RKO (cell line): ENCODE measurements at places on chromosomes 12 and 14.

- DNase-seq: no peak
These were observed 36.8 kb upstream of the NINJ2 start for GRCh38 chr12:700016-700415.

DNA sequence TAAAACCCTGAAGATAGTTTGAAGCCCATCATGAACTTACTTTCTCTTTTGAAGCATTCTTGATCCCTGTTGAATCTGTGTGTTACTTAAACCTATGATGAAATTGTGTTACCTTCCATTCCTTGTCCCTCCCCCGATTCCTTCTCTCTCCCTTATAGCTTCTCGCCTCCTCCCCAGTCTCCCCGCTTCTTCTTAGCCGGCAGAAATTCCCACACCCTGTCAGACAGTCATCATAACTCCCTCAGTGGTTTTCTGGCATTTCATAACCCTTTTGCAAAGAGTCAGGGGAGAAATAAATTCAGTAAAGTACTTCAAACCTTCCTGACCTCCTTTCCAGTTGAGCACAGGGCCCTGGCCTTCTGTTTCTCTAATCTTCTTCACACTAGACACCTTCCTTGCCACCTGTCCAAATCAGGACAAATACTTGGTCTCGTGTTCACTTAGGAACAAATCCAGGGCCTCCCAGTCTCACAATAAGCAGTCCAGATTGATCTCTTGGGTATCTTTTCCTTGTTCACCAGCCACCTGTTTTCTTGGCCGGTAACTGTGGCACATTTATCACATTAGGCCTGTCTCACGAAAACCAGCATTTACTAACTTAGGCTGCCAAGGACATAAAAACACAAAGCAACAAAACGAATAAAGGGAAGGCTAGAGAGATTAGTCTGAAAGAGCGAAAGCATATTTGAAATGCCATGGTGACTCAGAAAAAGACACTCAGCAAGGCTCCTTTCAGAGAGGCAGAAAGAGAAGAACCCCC lies 355.9 kb downstream of the TMTC2 start:
- DNase-seq: no peak

- DNase-seq: no peak
These were observed 19.5 kb upstream of the GAS2L3 start for GRCh38 chr12:100553936-100554335.

DNA sequence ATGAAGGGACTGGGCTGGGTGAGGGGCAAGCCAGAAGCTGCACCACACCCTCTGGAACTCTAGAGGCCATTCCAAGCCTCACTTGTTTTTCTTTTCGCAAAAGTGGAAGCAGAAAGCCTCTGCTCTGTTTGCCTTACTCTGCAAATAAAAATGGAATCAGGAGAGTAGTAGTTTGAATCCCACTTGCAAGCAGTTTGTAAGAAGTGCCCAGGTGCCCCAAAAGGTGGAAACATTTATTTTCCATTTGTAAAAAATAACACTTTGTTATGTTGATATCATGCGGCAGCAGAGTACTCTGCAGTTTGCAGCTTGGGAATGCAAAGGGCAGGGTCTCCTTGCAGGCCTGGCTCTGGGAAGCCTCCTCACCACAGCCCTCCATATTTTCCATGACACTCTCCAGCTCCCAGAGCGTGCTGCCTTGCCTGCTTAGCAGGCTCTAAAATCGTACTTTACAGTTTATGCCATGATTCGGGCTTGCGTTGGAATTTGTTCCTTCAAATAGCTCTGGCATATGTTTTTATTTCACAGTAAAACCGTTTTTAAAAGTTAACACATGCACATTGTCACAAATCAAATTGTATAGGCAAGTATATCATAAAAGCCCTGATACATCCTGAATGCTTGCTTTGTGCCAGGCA lies 20.0 kb downstream of the TUNAR start:
- DNase-seq: no peak

DNA sequence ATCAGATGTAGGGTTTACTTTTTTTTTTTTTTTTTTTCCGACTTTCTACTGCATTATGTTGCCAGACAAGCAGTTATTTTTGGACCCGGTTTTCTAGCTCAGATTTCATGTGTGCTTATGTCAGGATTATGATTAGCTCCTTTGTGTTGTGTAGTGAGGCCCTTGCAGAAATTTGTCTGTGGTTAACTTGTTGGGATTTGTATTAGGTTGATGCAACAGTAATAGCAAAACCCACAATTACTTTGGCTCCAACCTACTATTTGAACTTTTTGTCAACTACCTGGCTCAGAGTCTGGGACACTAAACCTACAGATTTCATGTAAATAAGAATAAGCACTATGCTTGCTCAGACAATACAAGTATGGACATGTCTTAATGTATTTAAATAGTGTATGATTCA lies 44.1 kb upstream of the KCNJ8 start:
- no peak for DNase-seq

DNA sequence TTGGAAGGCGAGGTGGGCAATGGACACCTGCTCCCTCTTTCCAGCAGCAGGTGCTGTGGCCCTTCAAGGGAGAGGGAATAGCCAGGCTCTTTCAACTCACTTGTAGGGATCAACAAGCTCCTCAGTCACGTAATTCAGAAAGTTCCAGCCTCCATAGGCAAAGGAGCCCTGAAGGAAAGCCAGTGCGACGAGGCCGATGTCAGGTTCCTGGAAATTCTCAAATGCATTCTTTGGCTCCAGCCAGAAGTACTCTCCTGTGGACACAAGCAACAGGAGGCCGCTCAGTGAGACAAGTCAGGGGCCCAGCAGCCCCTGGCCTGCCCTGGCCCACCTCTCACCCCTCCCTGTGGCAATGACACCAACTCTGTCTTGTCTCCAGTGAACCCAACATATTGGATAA lies 21.3 kb upstream of the CEBPE start:
- no peak for DNase-seq

GRCh38 chr12:117441751-117442150 lies 80.3 kb upstream of the NOS1 start:
- DNase-seq: peak; percentile 30

- DNase-seq: no peak
These were observed 107.9 kb upstream of the NAP1L1 start for GRCh38 chr12:76192416-76192815.

- no peak for DNase-seq
These were observed 141.3 kb downstream of the PLXNC1 start for GRCh38 chr12:94289461-94290312.

- DNase-seq: no peak
These were observed 128.7 kb downstream of the RGS6 start for GRCh38 chr14:72060917-72061316.

GRCh38 chr12:130014485-130014807 lies 110.6 kb upstream of the TMEM132D start:
- peak; percentile 7 for DNase-seq

DNA sequence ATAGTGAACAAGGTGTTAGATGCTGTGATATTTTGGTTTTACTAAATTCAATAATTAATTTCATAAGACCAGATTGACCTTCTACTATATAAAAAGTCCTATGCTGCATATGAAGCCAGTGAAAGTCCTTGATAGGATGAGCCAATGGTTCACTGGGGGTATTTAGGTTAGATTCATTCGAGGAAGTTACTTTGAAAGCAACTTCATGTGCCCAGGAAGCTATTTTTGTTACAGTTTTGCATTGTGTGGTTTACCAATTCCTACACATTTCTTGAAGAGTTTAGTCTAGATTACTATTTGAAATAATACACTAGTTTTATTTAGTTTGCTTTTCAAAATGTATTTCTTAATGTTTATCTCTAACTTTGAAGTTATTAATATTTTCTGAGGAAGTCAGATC lies 58.5 kb upstream of the RMST start:
- DNase-seq: no peak

DNA sequence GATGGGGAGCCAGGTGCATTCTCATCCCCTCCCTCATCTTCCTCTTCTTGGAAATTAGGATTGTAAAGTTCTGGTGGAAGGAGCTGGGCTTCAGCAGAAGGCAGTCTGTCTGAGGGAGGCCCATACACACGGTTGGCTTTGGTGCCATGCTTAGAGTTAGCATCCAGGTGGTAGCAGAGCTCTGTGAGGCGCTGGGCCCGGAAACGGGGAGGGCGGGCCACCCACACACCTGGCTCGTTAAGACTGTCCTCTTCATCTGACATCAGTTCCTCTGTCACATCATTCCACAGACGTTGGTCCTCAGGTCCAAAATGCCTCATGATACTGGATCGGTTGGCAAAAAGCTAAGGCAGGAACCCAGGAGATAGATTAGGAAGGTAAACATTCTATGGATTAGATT lies 4.9 kb upstream of the AJUBA start:
- no peak for DNase-seq

DNA sequence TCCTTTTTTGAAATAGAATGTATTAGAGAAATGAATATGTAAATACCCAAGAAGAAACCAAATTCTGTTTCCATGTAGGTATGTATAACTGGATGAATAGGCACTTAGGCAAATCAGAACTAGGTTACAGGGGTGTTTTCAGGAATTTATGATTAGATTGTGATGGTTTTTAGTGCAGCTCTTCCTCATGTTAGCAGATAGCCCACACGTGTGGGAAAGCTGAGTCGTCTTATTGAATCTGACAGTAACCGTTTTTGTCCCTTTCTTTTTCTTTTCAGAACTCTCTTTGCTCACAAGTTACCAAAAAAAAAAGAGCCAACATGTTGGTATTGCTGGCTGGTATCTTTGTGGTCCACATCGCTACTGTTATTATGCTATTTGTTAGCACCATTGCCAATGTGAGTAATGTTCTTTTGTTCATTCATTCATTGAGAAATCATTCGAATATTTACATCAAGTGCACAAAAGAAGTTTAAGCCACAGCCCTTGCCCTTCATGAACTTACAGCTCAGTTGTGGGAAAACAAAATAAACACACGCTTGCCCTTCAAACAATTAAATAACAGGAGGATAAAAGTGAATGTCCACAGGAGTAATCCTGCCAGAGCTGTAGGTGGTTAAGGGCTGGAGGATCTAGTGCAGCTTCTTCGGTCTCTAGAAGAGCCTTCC lies 14.8 kb downstream of the EMP1 start:
- DNase-seq: no peak

GRCh38 chr12:4849115-4849541 lies 60.6 kb upstream of the KCNA1 start:
- peak; percentile 42 for DNase-seq

DNA sequence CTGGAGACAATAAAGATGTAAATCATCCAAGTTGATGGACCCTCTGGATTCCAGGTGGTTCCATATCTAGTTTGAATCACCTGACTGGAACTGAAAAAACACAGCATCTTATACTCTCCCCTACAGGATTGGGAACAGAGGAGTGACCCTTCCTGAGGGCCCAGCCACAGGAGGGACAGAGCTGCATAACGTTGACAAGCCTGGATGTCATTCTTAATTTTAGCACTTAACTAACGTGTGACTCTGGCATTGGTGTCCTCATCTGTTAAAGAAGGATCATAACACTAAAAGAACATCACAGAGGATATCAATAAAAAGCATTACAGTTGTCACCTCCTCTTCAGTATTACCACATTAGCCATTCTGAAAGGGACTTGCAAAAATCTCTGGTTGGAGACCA lies 47.7 kb downstream of the STON2 start:
- DNase-seq: no peak

- DNase-seq: no peak
These were observed 181.5 kb upstream of the SYT1 start for GRCh38 chr12:78683031-78683430.

DNA sequence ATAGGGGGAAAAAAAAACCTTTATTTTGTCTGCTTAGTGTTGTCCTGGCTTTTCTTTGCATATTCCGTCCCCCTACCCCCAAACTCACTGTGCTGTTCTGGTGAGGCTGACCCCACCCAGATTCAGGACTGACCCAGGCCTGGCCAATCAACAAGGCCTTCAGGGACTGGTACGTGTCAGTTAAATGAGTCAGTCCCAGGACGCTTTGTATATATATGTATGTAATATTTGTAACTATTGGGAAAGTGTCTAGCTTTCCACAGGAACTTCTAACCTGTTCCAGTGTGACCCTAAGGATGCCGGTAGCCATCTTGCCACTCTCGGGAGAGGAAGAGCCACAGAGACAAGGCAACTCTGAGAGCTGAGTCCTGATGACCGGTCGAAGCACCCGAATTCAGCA lies 107.4 kb downstream of the VCPKMT start:
- DNase-seq: no peak

DNA sequence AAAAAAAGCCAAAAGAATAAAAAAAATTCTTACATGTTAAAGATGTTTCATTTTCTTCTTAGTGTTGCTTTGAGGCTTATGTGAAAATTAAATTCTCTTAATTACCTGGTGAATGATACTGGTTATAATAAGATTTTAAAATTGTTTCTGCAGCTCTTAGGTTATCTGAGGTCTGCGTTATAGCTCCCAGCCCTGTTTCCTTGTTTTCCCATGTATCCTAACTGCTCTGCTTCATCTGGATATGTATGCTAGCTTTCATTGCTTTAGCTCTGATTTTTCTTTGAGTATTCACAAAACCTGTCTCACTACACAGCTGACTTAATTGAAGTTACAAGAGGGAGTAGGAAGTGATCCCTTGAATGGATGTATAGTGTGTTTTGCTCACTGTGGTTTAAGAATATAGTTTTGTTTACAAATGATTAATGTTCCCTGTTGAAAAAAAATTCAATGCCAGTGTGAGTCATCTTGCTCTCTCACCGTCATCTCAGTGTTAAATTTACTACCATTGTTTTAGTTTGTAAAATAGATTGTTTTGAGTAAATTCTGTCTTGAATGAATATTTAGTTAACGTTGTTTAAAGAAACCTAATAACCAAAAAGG lies 26.8 kb downstream of the CPSF6 start:
- DNase-seq: peak; percentile 61

DNA sequence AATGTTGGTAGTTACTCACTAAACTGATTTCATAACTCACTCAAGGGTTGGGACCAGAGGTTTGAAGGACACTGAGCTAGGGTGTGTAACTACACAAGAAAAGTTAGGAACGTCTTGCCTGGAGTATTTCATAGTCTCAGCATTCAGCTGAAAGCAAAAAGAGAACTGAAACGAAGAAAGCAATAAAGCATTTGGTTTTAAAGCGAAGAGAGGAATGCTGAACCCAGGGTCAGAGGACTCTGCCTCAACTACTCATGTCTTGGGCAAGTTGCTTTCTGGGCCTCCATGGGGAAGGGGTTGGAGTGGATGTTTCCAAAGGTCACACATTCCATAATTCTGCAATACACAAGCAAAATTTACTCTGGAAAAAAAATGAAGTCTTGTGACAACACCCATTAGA lies 1.4 kb downstream of the GNS start:
- no peak for DNase-seq

DNA sequence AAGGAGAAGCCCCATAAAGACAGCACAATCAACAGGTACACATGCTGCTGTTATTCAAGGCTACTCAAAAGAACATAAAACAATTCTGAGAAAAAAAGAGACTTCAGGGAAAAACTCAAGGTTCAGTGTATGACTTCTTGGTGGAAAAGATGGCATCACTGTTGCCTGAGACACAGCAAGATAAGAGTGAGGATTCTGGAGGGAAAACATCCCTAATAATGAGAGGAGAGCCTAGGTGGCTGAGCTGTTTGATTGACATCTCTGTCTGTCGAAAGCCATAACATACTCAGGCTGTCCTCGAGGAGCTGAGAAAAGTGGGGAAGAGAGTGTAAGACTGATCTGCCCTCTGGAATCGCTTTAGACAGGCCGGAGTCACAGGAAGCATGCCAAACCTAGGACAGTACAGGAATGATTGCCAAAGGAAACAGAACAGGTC lies 193.4 kb upstream of the AMIGO2 start:
- DNase-seq: no peak

GRCh38 chr14:55665067-55665675 lies 85.2 kb downstream of the KTN1 start:
- DNase-seq: no peak

GRCh38 chr12:132083614-132083940 lies 60.5 kb downstream of the DDX51 start:
- no peak for DNase-seq

- DNase-seq: no peak
These were observed 25.4 kb upstream of the ETV6 start for GRCh38 chr12:11624116-11624515.
